ENCODE measurements at places on chromosomes 11 and 22.
A peak's percentile ranks its signal among the peaks of the same experiment; 100 is the strongest.

DNA sequence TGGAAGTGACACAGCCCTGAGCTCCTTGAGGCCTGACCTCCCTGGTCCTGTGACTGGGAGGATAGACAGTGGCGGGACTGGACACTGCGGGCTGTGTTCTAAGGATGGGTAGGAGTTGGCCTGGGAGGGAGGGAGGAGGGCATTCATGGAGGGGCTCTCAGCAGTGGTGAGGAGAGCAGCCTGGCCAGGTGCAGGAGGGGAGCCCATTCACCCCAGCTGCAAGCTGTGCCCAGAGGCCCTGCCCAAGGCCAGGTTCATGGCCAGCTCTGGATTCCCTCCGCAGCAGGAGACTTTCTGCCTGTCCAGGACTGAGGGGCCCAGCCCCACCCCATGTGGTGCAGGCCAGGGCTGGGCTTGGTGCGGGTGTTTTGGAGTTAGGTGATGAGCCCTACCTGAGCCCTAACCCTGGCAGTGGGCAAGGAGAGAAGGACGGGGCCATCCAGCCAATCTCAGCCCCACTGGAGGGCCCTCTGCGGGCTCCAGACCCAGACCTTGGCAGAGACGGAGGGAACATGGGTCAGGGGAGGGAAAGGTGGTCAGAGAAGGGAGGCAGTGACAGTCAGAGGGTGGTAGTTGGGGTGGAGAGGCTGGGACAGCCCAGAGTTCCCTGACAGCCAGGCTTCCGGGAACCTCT, 26.8 kb downstream of the CACNA1I start:
- DNase-seq, result no peak

DNA sequence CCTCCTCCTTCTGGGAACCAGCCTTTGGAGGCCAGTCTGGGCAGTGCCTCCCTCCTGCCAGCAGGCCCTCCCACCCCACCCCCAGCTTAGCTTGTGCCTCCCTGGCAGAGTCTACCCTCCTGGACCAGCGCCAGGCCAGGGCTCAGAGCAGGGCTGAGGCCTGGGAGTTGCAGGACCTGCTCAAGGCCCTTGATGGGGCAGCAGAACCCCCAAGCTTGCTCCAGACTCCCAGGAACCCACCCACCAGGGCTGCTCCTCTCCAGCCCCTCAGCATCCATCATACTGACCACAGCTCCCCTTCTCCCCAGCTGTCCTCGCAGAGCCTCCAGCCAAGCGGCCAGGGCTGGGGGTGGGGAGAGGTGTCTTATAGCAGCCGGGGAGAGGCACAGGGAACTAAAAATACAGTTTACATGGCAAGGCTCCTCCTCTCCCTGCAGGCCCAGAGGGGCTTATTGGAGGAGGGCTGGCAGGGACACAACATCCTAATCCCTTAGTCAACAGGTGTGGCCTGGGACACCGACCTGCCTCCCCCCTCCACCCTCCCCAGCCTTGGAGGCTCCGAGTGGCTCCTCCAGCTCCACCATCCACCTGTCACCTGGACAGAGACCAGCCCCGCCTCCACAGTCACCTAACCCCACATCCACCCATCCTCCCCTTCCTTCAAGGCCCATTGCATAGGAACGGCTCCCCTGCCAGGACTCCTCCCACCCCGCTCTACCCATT, 5.2 kb upstream of the MB start:
- no peak for DNase-seq

DNA sequence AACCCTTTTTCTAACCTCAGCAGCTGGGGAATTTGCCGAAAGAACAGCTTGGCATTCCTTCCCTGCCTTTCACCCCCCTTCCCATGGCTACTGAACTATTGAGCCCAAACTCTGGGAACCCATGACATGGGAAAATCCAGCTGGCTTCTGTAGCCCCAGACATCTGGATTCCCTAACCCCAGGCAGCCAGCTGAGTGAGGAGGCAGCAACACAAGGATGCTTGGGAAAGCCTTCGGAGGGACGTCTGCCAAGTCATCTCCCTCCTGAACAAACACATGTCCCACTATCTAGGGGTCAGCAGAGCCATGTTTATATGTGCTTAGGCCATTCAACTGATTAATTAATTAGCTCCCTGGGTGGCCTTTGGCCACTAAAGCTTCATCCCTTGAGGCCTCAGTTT, 21.6 kb downstream of the LRRC55 start:
- DNase-seq, result peak; percentile 69

DNA sequence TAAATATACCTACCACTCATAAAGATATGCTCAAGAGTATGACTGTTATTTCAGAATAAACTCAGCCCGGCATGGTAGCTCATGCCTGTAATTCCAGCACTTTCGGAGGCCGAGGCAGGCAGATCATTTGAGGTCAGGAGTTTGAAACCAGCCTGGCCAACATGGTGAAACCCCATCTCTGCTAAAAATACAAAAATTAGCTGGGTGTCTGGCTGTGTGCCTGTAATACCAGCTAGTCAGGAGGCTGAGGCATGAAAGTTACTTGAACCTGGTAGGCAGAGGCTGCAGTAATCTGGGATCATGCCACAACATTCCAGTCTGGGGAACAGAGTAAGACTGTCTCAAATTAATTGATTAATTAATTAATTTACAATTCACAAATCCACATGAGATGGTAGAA, 208.2 kb upstream of the PDGFD start:
- no peak for DNase-seq

- peak; percentile 97 for DNase-seq
These were observed at the start of gene MRPL40 for GRCh38 chr22:19432133-19432851. TSS of gene MRPL40 (plus strand) at chr22:19432545. CDS start at chr22:19432555, 10 bp downstream.

Data from umbilical cord (tissue), 2 donors.